Neural crest cell (in vitro differentiated cells): ENCODE measurements at places on chromosomes 1 and 21. TPM values are rescaled to one million over a fixed set of nuclear protein-coding genes. Genes with fewer than 3 reads are reported as not detected.

DNA sequence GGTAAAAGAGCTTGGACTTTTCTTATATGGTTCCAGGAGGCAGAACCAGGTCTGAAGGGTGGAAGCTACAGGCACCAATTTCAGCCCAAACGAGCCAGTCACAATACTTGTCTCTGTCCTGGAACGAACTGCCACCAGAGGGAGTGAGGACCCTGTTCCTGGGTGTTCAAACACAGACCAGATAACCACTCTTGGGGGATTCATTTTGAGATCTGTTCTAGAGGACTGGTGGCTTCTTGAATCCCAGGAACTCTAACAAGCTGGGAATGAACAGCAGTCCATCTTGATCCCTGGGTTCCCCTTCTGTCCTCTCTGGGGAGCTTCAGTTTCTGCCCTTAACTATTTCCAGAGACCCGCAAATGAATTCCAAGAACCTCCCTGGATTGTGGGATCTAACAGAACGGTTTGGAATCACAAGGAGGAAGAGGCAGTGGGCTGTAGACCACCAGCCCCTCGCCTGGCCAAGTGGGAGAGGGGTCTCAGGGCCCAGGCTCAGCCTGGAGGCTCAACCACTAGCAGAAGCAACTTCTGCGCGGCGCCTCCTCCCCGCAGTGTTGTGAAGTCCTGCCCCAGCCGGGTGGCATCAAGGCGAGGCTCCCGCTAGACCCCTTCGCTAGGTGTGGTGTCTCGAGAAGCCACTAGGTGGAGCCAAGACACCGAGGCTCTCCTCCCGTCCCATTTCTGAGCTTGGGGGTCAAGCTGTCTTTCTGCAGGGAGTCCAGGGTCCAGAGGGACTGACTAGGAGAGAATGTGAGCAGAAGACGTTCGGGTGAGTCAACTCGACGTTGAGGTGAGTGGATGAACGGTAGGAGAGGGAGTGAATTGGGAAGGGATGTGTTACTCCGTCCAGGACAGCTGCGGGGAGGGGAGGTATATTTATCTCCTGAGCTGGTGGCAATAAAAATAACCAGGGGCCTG lies 12.1 kb upstream of the NES start:
- H3K4me3 ChIP-seq, result peak overlapping the region; percentile 78
- no peaks in the 10 kb centered on the region for H3K36me3 ChIP-seq
- peaks cover 55% of the 10 kb centered on the region for H3K4me1 ChIP-seq
- DNase-seq, result peak; percentile 84

DNA sequence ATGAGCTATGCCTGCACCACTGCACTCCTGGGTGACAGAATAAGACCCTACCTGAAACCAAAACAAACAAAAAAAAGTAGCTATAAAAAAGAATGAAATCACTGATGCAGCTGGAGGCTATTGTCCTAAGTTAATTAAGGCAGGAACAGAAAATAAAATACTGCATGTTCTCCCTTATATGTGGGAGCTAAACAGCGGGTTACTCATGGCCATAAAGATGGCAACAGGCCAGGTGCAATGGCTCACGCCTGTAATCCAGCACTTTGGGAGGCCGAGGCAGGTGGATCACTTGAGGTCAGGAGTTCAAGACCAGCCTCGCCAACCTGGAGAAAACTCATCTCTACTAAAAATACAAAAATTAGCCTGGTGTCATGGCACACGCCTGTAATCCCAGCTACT lies 152.7 kb downstream of the PIK3R3 start:
- H3K27ac ChIP-seq, result peak overlapping the region; percentile 43
- no peaks in the 10 kb centered on the region for H3K4me1 ChIP-seq
- H3K36me3 ChIP-seq, result peaks cover 6% of the 10 kb centered on the region
- no peak for DNase-seq
- H3K4me3 ChIP-seq, result no peak overlapping the region

DNA sequence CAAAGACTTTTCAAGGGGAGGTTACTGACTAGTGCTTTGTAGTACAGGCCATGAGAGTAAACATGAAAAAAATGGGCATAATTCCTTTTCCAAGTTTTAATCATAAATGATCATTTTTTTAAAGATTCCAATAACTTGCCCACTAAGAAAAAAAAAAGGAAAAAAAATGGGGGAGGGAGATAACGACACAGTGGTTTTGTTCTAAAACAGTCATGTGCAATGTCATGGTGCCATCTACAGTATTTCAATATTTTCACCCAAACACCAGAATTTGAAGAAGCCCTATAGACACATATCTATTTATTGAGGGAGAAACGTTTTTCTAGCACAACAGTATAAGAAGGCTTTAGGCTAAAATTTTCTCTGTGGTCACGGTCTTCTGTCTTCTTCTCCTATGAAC lies 250.2 kb downstream of the LTN1 start:
- no peaks in the 10 kb centered on the region for H3K27me3 ChIP-seq
- no peak overlapping the region for H3K27ac ChIP-seq
- no peaks in the 10 kb centered on the region for H3K36me3 ChIP-seq
- no peak for DNase-seq
- H3K4me1 ChIP-seq, result peaks cover 16% of the 10 kb centered on the region

LCE3C gene
- total RNA-seq, result not detected in 2 replicates

CDC20 gene
- 180 and 196 TPM in 2 replicates for total RNA-seq
